GM12878 (cell line): ENCODE measurements at places on chromosomes 3 and 15.

GRCh38 chr3:43080726-43081568, 24.9 kb downstream of the POMGNT2 start:
- no peak for DNase-seq

GRCh38 chr15:82140886-82141285, 95.1 kb upstream of the MEX3B start:
- no peak for DNase-seq

- DNase-seq, result no peak
These were observed 24.5 kb downstream of the ARID3B start for GRCh38 chr15:74565381-74566085.

DNA sequence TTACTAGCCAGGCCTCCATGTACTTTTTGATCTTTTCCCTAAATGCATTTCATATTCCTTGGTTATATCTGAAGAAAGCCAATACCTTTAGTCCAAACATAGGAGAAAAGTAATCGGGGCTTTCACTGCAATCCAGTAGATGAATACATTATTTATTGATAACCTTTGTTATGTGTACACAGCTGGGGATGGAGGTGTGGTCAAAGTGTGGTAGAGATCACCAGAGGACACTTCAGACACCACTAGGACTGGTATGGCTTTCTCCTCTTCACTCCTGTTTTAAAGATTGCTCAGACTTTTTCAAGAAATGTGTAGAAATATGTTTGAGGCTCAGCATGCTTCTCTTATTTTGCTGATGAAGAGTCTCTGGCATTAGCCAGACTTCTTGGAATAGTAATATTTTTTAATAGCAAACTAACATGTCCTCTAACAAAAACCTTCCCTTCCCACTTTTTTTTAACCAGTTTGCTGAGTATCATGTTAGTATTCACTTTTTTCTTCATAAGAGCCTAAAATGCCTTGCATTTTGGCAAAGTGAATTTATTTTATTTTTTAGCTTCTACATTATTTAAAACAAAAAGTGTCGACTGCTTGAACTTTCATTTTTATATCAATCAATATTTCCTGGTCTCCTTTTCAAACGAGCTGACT, 65.6 kb upstream of the MBNL1 start:
- no peak for DNase-seq

GRCh38 chr3:464255-464654, 267.7 kb downstream of the CHL1 start:
- DNase-seq, result no peak

- peak; percentile 53 for DNase-seq
These were observed at the start of gene PLEKHO2 for GRCh38 chr15:64841344-64842095. Gene PLEKHO2 (plus strand): TSS chr15:64841915. CDS start chr15:64842017, 102 bp downstream.

DNA sequence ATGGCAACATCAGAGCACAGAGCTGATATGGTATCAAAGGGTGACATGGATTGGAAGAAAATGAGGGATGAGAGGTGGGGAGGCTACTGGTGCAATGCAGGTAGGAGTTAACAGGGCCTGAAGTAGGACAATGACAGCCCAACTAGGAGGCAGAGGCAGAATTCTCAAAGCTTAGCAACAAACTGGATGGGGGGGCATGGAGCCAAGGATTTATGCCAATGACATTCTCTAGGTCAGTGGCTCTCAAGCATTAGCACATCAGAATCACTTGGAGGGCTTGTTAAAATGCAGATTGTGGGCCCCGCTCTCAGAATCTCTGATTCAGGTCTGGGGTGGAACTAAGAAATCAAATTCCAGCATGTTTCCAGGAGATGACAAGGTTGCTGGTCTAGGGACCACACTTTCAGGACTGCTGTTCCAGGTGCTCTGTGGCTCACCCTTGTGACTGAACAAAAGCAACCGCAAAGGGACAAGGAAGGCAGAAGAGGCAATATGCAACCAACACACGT, 98.0 kb upstream of the TNIK start:
- DNase-seq, result no peak

GRCh38 chr3:128867200-128868125, 12.0 kb upstream of the ACAD9 start:
- DNase-seq, result no peak

DNA sequence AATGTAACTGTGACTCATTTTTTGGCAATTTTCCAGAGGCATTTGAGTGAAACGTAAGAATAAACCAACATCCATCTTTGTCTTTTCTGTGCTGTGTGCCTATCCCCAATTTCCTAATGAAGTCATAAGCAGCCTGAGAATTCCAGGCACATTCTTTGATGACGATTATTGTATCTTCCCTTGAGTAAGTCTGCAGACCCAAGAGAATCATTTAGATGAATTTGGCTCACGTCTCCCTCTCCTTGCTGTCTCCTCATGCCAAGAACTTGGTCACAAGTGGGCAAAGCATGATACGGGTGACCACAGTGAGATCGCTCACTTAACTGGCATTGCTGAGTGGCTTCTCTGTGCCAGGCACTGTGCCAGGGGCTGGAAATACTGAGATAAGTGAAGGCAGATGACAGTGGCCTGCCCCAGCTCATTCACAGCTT, 384.5 kb upstream of the IL12A start:
- no peak for DNase-seq
